ENCODE measurements at places on chromosomes 4 and X.

GRCh38 chr4:59537246-59537886 is 1662.8 kb upstream of the ADGRL3 start:
- DNase-seq, result no peak

- DNase-seq, result peak; percentile 20
Observed at GRCh38 chr4:150176547-150176946, 98.3 kb downstream of the DCLK2 start.

- no peak for DNase-seq
Observed at GRCh38 chr4:107579099-107579498, 140.9 kb downstream of the PAPSS1 start.

DNA sequence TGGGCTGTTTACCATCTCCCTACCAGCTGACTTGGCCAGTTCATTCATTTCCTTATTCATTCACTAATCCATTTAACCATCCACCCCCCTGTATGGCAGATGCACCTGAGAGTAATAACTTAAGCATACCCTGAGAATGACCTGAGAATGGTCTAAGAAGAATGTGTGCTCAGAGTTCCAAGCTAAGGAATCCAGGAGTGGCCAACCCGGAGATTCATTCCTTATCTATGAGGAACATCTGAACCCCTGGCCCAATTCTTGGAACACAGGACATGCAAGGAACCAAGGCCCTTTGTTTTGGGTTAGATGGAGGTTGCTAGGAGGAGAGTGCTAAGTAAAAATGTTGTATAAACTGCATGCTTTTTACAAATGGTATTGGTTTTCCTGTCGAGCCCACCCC is 13.5 kb upstream of the STARD8 start:
- no peak for DNase-seq

DNA sequence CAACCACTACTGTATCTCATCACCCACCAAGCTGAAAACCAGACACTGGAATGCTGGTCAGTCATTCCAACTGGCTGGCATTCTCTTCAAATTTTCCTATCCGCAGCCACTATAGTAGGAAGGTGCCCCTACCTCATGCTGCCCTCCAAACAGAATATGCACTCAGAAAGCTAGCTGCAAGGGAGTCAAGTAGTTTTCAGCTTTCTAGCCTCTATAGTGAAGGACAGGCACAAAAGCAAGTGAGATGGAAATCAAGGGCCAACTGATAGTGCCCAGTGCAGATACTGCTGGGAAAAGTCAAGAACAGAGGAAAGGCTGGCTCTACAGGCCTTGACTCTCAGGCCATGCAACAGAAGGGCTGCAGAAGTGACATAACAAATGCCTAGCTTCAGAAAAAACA is 47.2 kb downstream of the BCOR start:
- no peak for DNase-seq

DNA sequence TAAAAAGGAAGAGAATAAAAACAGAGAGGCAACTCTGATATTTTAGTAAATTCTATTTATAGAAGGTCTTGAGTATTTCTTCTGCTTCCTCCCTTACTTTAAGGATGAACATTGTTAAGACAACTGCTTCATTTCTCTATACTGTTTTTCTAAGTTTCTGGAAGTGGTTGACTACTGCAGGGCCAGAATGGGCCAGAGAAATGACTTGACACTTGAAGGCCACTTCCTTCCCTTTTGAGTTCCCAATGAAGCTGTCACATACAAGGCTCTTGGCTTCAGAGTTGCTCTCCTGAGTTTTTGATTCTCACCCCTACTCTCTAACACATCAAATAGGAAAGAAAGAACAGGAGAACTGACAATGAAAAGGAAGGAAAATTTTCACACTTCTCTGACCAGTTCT is 37.6 kb downstream of the PKD2 start:
- no peak for DNase-seq

DNA sequence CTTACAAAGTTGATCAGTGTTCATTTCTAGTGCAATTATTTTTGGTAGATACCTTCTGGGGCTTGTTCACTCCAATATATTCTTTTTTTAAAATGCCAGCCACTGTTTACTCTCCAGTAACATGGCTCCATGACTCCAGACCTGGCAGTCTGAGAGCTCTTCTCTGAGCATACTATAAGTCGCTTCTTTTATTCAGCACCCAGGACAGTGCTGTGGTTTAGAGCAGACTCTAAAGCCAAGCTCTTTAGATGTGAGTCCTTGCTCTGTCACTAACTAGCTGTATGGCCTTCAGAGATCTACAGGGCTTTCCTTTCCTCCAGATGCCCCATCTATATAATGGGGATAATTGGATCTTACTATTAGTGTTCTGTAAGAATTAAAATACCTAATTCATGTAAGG is 200.2 kb upstream of the FAM241A start:
- DNase-seq, result no peak

GRCh38 chr4:1866189-1866661 is 5.0 kb upstream of the NSD2 start:
- DNase-seq, result no peak
